Transverse colon (tissue), 4 donors: ENCODE measurements at places on chromosomes 5 and 9.
A peak's percentile ranks its signal among the peaks of the same experiment; 100 is the strongest.

DNA sequence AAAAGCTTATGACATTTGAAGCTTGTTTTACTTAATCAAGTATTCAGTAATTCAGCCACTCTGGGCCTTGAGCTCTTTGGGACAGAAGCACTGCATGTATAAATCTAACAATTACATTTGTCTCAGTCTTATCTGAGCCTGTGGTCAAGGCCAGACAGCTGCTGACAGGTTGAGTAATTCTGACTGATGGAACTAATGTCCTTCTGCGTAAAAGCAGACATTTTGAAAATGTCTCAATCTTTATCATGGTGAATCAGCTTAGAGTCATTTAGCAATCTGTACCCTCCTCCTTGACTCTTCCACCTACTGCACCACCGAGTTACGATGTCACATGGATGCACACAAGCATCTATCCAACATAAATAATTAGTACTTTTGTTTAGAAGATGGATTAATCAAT lies 400.0 kb downstream of the ARRDC3 start:
- no peak for DNase-seq

- no peak for DNase-seq
These were observed 358.2 kb upstream of the MEF2C start for GRCh38 chr5:89241186-89241585.

- DNase-seq = peak; percentile 6
These were observed 100.1 kb downstream of the PHF2 start for GRCh38 chr9:93676310-93677047.

DNA sequence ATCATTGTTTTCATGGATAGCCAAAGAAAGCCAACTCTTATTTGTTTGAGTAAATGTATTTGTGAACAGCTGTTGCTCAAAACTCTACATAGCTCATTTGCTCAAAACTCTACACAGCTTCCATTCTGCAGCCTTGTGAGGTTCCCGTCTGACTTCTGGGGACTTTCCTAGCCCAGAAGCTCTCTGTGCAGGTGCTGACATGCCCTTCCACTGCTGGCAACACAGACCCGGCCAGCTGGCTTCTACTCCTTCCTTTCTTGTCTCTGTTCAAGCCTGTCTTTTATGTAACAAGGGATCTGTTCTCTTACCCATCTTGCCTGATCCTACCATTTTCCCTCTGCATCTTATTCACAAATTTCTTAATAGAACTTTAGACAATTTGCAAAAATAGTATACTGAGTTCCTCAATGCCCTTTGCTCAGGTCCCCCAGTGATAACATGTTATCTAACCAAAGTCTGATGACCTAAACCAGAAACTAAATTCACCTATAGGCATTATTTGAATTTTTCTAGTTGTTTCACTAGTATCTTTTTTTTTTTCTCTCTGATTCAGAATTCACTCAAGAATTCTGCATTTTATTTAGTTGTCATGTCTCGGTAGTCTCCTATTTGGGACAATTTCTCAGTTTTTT lies 556.5 kb upstream of the SEMA6A start:
- no peak for DNase-seq

DNA sequence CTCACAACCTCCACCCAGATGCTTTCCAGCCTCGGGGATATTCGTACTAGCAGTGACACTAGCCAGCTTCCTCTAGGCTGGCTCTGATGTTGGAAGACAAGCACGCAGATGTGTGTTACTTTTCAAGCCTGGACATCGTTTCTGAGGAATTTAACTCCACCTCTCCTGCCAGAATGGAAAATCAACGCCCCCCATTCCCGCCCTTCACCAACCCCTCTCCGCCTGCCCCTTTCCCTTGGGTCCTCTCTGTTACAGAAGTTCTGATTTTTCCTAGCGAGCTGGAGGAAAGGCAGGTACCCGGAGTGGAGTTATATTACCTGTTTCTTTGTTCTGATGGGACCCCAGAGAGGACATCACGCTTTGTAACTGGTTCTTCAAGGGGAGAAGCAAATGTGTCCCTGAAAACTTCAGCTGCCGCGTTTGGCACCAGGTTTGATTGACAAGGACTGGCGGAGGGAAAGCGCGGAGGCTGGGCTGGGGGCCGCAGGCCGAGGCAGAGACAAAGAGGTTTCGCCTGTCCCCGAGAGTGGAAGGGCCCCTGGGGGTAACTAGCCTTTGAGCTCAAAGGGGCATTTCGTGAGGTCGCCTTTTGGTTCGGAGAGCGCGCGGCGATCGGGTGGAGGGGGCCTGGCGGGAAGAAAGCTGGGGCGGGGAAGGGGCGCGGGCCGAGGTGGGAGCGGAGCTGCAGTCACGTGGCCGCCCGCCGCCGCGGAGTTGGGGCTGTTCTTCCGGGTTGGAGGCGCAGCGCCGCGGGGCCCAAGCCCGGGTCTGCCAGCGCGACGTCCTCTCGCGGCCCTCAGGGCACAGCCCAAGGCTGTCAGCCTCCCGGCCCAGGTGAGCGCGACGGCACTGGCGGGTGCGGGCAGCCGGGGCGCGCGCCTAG lies at the start of gene NNT:
Gene NNT, plus strand, starts transcription at position 720 of the 883 bp plus-strand sequence. CDS start 6,016 bp downstream, outside the sequence.
- peak; percentile 84 for DNase-seq

DNA sequence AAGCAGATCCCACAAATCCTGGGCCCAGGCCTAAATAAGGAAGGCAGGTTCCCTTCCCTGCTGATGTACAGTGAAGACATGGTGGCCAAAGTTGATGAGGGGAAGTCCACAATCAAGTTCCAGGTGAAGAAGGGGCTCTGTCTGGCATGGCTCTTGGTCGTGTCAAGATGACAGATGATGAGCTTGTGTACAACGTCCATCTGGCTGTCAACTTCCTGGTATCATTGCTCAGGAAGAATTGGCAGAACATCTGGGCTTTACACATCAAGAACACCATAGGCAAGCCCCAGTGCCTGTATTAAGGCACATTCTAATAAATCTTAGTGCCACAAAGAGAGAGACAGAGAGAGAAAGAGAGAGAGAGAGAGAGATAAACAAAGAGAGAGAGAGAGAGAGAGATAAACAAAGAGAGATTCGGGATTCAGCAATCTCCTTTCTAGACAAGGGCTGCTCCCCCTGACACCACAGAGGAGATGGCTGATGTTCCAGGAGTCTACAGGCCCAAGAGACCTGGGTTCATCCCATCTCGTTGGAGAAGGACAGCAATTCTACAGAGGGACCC lies 45.5 kb upstream of the HSPA9 start:
- DNase-seq = no peak

GRCh38 chr9:16290169-16290568 lies 580.3 kb downstream of the BNC2 start:
- no peak for DNase-seq

- no peak for DNase-seq
These were observed 5.5 kb upstream of the ESM1 start for GRCh38 chr5:54990841-54991258.

DNA sequence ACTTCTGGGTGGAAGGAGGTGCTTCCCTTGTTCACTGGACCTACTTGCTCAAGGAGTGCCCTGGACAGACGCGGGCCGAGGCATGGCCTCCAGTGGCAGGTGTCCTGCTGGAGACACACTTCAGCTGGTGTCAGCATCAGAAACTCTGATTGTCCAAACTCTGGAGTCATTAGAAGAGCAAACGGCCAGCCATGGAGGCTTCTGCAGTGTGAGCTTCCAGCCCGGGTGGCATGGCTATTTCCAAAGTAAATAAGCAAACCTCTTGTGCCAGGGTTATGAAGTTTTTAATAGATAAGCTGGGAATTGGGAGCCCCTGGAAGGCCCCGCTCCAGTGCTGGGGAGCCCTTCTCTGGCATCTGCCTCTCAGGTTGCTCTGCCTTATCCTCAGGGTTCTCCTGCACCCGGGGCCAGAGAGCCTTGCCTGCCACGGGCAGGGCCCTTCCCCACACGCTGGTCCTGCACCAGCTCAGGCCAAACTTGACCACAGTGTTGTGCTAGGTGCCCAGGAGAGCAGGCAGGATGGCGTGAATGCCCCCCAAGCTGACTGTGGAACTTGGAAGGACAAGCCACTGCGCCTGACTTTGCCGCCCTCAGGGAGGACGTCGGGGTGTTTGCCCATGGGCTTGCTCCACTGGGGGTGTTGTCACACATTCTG lies 285.6 kb downstream of the GADD45G start:
- no peak for DNase-seq

DNA sequence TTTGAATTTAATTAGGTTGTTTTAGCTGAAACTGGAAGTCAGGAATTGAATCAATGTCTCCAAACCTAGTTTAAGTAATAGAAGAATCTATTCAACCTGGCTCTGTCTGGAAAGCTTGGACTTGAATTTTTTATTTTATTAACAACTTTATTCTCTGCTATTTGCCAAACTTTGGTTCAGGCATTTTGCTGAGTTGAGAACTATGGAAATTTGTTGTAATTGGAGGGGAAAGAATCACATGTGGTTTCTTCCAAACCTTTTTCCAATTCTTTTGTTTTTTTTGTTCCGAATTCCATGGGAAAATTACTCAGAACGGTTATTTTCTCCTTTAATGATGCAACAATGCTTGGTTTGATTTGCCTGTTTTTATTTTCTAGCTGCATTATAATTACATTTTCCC lies 98.2 kb upstream of the RPS23 start:
- DNase-seq = no peak

DNA sequence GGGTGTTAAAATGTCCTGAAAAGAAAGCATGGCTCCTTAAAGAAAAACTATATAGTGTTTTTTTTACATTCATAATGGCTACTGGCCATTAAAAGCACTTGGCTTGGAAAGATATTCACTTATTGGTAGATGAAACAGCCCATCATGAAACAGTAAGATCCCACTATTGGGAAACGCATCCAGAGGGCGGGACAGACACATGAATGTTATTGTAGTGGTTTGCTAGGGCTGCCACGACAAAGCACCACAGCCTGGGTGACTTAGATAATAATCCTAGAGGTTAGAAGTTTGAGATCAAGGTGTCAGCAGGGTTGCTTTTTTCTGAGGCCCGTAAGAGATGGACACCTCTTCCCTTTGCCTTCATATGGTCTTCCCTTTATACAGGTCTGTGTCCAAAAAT lies 139.4 kb upstream of the ANKH start:
- no peak for DNase-seq

GRCh38 chr9:134325813-134326723 lies at the start of gene RXRA:
Gene RXRA (plus strand): TSS chr9:134326455. CDS start chr9:134326632, 177 bp downstream.
- DNase-seq = peak; percentile 91
